ENCODE measurements at places on chromosomes 11 and 22.

- DNase-seq: no peak
Observed at GRCh38 chr11:78804991-78805390, 230.3 kb upstream of the NARS2 start.

GRCh38 chr11:22089609-22090008 lies 103.3 kb upstream of the ANO5 start:
- DNase-seq: no peak

DNA sequence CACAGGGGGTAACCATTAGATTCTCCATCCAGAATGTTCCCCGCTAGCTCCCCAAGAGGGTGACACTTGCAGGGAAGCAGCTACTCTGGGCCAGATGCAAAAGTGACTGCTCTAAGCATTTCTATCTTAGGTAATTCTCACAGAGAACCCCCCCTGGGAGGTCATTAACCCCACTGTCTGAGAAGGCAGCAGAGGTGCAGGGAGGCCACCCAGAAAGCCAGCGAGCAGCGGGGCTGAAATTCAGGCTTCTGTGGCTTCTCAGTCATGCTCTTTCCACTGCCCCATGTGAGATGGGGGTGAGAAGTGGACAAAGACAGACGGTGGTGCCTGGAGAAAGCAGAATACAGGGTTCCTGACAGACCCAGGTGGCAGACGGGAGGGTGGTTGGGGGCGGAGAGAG lies 114.4 kb upstream of the ASPHD2 start:
- DNase-seq: no peak

GRCh38 chr11:26960281-26960680 lies 33.6 kb upstream of the FIBIN start:
- DNase-seq: no peak

Measured in cortex of kidney (tissue), 1 donor.